ENCODE measurements at places on chromosomes 3 and 15. TPM values are rescaled to one million over a fixed set of nuclear protein-coding genes. Genes with fewer than 3 reads are reported as not detected.

DNA sequence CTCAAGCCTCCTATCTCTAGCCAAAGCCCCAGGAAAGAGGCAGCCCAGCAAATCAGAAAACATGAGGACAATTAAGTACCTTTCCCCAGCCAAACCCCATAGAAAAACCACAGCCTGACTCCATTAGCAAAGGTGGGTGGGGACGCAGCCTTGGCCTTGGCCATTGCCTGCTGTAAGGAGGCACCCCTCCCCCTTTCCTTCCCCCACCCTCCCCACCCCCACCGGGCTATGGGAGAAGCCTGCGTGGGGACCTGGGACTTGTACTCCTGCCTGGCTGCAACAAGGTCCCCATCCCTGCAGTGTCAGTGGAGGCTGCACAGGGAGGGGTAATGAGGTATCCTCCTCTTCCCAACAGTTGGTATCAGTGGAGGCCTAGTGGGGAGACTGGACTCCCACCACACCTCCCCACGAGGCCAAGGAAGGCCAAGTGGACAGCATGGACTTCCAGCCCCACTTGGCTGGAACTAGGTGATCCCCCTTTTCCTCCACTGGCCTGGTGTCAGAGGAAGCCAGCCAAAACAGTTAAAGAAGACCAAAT is 20.5 kb downstream of the PRR23E start:
- no peak for DNase-seq

DNA sequence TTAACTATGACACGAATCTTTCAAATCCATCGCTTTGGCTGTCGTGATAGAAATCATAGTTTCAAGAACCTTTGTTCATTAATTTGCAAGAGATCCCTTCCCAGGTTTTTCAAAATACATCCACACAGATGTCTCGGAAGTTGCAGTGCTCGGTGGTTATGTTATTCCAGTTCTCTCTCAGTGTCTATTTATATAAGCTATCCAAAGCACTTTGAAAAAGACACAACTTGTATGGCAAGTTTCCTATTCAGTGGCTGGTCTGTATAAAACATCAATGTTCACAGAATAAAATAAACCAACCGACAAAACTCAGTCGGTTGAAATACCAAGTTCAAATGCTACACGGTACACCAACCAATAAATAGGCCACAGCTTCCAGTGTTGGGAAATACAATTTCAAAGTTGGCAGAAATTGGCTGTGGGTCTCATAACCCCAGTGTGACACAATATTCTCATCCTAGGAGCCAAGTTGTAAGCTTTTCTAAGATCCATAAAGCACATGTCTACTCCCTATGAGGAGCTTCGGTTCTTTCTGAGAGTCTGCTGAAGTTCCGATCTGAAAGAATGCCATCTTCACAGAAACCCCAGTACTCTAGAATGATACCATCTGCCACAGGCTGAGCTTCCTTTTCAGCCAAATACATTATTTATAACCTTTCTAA is 23.7 kb downstream of the SATB1 start:
- no peak for DNase-seq

DNA sequence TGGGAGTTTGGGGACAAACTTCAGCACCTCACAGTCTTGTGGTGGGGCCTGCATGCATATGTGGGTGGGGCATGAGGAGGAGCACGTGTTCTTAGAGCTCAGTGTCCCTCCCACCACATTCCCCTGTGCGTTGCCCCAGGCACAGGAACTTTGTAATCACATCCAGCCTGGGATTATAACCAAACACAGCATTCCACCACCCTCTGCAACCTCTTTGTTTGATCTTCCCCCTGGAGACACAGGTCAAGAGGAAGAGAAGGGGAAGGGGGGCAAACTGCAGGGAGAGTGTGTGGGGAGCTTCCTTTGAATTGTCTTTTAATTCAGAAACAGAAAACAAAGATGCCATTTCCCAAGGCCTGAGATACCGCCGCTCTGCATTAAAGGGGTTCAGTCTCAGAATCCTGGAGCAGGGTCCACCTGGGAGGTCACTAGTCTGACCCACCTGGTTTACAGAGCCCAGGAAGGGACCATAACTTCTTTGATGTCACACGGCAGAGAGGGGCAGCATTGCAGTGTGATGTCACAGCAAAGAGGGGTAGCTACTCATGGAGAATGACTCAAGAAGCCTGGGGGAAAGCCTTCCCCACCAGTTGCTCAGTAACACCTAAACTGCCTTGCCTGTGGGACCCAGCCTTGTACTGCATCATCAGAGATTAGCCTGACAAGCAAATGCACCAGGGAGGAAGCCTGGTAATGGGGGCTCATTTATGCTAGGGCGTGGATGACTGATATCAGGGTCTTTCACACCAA is 106.3 kb upstream of the RNU6-1 start:
- DNase-seq = no peak

GRCh38 chr15:73936588-73937290 is 10.5 kb downstream of the LOXL1 start:
- DNase-seq = no peak

DNA sequence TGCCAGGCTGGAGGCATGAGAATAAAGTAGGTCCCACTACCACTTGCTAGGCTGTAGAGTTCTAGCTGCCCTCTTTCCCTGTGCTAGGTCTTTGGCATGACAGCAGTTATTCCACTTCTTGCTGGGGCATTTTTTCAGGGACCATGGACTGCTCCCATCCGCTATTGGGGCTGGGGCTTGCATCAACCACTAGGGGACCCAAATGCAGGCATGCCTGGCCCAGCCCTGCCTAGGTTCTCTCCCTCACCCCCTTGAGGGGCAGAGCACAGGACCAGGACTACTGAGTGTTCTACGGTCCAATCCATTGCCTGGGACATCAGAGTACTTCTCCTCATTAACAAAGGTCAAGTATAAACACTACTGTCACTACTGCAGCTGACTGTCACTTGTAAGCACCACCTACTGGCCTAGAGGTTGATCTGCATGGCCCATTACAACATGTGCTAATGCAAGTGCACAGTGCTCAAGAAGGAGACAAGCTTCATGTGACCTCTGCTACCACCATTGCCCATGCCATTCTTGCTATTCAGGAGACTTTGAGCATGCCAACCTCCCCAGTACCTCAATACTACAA is 270.5 kb downstream of the MBNL1 start:
- DNase-seq = no peak

DNA sequence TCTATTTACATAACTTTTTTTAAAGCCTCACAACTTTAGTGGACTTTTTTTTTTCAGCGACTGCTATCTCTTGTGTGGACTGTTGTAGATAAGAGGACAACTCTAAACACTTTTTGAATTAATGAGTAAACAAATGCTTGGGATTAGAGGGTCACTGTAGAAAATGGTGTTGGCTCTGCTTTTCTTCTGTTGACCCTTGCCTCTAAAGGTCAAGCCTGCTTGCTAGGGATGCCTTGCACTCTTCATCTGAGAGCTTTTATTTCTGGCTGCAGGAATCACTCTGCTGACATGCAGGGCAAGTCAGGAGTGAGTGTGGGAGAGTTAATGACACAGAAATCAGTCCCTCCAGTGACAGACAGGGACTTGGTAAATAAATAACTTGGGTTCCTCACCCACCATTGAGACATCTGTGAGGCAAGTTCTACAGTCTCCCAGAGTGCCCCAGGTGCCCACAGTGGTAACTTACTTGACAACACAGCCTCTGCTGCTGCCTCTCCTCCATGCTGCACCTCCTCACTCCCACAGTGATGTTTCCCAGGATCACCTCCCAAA is 390.1 kb downstream of the IL20RB start:
- no peak for DNase-seq

- DNase-seq = no peak
Measured at GRCh38 chr3:183779896-183780465, 45.4 kb downstream of the MAP6D1 start.

DNA sequence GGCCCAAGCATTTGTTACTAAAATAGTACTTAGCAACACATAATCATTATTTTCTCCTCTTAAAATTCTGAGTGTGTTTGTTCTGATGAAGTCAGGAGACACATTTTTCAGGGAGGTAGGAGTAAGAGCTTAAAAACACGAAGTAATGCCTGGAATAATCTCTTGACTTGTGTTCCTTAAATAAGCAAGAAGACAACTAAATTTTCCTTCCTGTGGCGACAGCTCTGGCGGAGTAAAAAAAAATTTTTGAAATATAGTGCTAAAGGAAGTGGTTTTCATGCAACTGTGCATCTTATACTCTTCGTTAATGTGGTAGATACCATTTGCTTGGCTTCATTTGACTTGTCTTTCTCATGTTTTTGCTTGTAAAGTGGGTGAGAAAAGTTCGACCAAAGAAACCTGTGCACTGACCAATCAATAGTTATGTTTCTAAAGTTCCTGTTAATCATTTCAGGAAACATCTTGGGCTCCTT is 11.1 kb upstream of the MBNL1 start:
- DNase-seq = no peak

DNA sequence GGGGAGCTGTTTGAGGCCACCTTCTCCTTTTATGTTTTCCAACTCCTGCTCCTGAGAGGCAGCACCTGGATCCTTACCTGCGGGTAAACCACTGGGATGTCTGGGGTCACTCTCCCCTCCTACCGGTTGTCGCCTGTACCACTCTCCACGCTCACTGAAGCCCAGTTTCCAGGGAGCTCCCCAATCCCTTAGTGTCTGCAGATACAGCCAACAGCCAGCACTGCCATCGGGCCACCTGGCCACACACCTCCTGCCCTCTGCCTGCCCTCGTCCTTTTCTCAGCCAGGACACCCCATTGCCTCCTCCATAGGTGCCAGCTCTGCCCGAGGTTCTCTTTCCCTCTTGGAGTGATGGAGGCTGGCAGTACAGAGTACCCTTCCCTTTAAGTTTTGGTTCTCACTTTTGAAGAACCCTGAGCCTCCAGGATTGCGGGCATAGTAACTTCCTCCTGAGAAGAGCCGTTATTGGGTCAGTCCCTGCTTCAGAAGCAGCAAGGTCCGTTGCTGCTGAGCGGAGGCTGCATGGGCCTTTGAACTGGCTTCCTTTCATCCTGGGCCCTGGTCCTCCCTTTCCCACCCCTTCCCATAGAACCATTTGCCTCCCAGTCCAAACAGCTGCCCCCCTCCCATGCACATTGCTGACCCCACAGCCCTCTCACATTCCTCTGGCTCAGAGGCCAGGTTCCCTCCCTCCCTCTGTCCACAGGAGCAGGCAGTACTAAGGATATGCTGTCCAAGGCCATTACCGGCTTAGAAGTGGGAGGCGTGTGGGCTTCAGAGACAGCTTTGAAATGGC is 30.9 kb downstream of the ARNT2 start:
- no peak for DNase-seq

Gene MME
- total RNA-seq = 296 TPM

Gene LRRC31
- not detected for total RNA-seq

GRCh38 chr15:91261345-91261744 is 161.3 kb downstream of the SV2B start:
- DNase-seq = no peak

Gene ZPLD1
- total RNA-seq = not detected

DNA sequence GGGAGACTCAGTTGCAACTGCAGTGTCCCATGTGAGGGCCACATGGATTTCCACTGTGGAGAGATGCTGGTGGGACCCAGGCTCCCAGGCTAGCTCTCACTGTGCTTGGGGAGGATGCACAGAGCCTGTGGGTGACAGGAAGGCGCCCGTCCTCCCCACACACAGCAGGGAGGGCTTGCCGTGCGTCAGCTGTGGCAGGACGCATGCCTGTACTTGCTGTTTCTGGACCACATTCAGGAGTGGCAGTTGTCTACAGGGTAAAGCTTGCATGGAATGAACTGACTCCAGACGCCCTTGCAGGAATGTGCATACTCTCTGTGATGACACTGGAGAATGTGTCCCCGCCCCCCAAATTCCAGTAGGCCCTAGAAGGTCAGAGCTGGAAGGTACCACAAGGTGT is 63.8 kb upstream of the SNRPA1 start:
- no peak for DNase-seq

Gene NLGN1
- 26.0 TPM for total RNA-seq

- no peak for DNase-seq
Measured at GRCh38 chr15:52505151-52505550, 23.5 kb downstream of the MYO5A start.

GRCh38 chr3:18586076-18586475 is 160.9 kb upstream of the SATB1 start:
- DNase-seq = no peak

DNA sequence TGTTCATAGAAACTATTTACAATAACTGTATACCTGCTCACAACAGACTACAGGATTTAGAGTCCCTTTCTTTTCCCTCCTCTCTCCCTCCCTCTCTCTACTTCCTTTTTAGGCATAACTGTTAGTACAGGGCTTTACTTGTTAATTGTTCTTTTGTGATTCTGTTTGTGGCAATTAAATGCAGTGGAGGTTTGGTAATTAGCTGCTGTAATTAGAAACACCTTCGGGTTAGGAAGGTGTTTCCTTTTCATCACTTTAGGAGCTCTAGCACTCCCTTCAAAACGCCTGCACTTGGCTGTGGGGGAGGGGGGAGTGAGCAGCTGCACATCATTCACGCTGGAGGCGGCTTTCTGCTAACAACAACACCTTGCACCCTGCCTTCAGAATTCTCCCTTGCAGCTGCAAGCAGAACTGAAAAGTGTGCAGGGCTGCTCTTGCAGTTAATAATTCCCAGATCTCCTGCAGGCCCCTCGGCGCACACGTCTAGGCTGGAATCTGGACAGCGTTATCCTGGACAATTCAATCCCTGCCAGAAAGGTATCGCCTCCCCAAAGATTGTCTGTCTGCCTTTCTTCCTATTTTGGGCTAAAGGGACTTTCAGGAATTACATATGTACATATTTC is 242.6 kb upstream of the RGMA start:
- no peak for DNase-seq

Gene SENP5
- total RNA-seq = 50.3 TPM

DNA sequence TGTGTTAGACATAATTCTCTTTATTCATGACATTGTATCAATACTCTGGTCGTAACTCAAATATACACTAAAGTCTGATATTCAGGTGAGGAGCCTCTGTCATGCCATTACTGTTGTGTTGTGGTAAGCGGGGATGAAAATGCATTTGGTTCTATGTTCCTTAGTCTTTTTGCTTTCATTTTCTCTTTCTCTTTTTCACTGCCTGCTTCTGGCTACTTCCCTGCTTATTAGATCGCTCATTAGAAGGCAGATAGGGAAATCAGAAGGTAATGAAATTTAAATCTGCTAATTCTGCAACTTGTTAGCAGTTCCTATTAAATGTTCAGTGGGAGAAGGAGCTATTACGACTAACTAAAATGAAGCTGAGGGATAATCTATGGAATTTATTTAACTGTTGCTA is 345.0 kb downstream of the GRM7 start:
- DNase-seq = no peak

DNA sequence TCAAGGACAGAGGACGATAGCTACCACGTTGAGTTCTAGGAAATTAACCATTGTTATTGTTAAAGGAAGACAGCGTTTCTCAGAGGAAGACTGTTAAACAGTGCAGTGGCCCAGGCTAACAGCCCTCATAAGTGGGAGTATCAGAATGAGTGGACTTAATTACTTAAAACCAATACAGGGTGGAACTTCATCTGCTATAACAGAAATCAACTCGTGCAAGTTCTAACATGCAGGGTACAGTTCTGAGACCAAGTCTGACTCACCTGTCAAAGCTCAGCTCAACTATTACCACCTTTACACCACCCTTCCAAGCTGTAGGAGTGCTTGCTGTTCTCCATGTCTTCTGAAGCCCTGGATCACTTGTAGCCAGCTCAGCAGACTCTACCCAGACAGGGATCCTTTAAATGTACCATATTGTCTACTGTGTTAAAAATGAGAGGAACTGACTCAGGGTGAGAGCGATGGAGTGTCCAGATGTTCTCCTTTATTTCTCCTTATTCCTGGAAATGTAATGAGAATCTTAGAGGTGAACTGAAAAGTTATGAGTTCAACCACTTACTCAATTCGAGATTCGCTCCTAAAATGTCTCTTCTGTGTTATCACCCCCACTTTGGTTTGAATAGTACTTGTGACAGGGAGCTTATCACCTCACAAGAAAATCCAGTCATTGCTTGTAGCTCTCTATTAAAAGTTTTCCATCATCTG is 26.5 kb downstream of the CD86 start:
- DNase-seq = no peak

- DNase-seq = no peak
Measured at GRCh38 chr3:8766148-8766547, 3.3 kb downstream of the OXTR start.

All from sciatic nerve (tissue), 2 donors.